Lung (tissue), 17 donors: ENCODE measurements at places on chromosomes 7 and 10. TPM values are rescaled to one million over a fixed set of nuclear protein-coding genes. Genes with fewer than 3 reads are reported as not detected.

DNA sequence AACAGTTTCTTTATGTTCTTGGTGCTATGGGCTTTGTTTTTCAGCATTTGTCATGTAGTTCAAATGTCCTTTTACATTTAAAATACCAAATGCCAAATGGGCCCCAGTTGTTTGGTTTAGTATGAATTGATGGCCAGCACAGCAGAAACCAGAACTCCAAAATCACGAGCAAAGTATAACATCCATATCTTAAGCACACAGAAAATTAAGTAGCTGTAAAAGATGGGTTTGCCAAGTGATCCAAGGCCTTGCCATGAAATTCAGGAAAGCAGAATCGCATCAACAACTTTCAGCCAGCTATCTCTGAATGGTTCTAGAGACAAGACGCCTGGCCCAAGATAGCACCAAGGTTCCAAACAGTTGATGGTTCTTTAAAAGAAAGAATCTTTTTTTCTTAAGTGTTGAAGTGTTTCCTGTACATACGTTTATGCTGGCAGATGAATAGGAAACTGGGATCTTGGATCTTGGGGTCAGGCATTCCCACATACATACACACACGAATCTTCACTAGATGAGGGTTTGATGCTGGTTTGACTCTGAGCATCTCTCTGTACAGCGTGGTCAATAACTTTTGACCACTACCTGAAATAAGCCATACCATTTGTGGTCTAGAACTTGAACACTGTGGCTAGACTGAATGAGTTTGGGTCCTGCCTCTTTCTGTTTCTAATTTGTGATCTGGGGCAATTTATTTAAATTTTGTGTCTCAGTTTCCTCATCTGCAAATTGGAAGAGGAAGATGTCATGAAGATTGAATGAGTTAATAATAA is 711.8 kb downstream of the KCNMA1 start:
- DNase-seq, result peak; percentile 29

MBL2 gene
- total RNA-seq, result 0.06 TPM

- peak; percentile 94 for DNase-seq
Measured at GRCh38 chr7:2641406-2642393, 9.9 kb downstream of the TTYH3 start.

GRCh38 chr7:23486002-23486773 is 15.9 kb upstream of the IGF2BP3 start:
- DNase-seq, result no peak

NUPR2 gene
- total RNA-seq, result 0.88 TPM

NODAL gene
- total RNA-seq, result not detected

DNA sequence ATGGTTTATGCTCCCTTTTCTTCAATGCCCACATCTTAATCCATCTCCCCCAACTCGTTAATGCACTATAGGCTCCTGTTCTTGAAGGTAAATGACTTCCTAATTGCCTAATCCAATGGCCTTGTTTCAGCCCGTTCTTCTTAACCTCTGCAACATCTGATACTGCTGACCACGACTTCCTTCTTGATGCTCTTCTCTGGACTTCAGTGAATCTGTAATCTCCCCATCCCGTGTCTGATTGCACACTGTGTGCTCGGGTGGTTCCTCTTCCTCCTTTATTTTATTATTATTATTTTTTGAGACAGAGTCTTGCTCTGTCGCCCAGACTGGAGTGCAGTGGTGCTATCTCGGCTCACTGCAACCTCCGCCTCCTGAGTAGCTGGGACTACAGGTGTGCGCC is 58.9 kb downstream of the HIPK2 start:
- no peak for DNase-seq

BMPR1A gene
- 29.9 TPM for total RNA-seq

GRCh38 chr10:119468542-119469324 is 73.8 kb downstream of the RGS10 start:
- no peak for DNase-seq

NXPH1 gene
- total RNA-seq, result 0.17 TPM

- no peak for DNase-seq
Measured at GRCh38 chr10:79336276-79336675, 11.0 kb upstream of the PPIF start.

- DNase-seq, result no peak
Measured at GRCh38 chr10:73809061-73809818, 2.2 kb downstream of the NDST2 start.

ADAM22 gene
- 1.7 TPM for total RNA-seq

CPA2 gene
- total RNA-seq, result not detected

MXI1 gene
- total RNA-seq, result 55.8 TPM

DNA sequence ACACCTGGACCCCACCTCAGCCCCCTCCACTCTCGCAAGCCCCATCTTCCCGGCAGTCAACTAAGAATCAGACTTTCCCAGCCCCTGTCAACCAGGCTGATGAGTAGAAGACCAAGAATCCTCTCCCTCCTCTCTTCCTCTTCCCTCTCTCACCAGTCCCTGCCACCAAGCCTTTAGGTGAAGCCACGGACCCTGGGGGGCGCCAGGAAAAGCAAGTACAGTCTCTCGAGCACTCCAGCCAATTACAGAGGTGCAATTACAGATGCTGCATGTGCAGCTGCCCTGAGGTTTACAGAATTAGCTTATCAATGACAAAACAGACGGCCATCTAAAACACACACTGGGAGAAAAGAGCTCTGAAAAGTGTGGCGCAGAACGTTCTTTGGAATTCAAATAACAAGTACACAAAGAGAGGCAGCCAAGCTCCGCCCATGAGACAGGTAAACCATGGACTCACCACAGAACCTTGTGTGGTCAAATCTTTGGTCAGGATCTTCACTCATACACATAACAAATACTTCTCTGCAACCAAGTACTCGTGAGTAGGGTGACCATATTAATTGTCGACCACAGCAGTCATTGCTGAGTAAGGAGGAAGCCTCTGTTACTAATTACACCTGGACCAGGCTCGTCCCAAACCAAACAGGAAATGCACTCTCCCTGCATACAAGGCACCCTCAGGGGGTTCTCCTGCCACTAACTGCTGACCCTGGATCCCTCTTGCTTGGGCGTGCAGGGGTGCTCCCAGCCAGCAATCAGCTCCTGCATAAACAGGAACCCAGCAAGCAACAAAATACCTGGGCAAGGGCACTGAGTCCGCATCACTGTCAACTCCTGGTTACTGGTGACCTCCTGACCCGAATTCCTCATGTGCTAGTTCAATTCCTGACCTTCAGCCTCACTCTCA is 189.2 kb downstream of the FAM107B start:
- no peak for DNase-seq

- peak; percentile 96 for DNase-seq
Measured at GRCh38 chr10:96017191-96017687, 26.1 kb upstream of the CCNJ start.

FOXI2 gene
- 0.15 TPM for total RNA-seq

DNA sequence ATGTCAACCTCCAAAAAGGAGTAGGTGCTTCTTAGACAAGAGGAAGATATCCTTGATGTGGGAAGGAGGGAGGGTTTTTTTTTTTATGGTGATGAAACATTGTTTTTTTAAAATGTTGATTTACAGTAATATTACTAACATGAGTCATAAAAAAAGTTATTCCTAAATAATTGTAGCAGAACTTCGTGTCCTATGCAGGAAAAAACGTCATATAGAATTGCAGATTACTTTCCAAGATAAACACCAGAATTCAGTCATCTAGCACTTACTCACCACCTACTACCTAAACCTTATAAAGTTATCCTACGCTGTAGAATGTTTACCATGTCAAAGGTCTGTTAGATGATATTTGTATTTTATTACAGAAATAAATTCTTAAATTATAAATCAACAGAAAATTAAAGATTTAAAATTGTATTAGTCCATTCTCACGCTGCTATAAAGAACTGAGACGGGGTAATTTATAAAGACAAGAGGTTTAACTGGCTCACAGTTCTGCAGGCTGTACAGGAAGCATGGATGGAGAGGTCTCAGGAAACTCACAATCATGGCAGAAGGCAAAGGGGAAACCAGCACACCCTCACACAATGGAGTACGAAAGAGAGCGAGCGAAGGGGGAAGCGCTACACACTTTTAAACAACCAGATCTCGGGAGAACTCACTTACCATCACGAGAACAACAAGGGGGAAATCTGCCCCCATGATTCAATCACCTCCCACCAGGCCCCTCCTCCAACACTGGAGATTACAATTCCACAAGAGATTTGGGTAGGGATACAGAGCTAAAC is 105.2 kb upstream of the NEBL start:
- no peak for DNase-seq

DNA sequence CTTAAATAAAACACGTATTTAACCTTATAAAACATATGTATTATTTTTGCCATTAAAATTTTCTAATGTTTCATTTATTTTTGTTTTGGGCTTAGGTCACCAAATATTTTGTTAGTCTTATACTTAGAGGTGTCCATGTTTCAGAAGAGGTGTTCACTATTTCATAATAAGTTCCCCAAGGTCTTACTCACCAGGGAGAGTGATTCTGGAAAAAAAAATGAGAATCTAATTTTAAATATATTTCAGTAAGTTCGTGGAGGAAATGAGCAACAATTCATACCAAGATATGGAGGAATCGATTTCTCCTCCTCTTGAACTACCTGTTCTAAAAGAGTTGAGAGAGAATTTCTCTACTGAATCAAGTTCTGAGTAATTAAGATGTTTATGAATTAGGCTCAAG is 271.6 kb upstream of the SLC26A5 start:
- DNase-seq, result no peak

DNA sequence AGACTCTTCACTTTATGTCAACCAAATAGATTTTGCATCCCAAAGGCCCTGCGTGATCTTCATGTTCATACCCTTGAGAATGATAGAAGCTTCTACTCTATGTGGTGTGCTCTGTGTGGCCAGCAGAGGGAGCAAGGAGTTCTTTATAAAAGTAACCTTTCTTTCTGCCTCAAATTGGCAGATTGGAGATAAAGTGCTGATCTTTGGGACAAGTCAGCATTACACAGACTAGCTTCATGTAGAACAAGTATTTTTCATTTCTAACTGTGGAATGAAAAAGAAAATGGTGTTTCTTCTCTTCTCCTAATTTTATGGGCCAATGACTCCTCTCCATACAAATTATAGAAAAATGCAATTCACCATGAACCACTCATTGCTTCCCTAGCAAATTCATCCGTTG is 1214.1 kb downstream of the SORCS1 start:
- DNase-seq, result peak; percentile 82

EFCAB10 gene
- total RNA-seq, result 23.2 TPM

- DNase-seq, result peak; percentile 59
Measured at GRCh38 chr7:151416941-151417315, 7.1 kb upstream of the WDR86 start.

- peak; percentile 42 for DNase-seq
Measured at GRCh38 chr10:26556748-26557640, 118.9 kb downstream of the APBB1IP start.

CALD1 gene
- total RNA-seq, result 173 TPM

SLC13A1 gene
- total RNA-seq, result not detected

DNA sequence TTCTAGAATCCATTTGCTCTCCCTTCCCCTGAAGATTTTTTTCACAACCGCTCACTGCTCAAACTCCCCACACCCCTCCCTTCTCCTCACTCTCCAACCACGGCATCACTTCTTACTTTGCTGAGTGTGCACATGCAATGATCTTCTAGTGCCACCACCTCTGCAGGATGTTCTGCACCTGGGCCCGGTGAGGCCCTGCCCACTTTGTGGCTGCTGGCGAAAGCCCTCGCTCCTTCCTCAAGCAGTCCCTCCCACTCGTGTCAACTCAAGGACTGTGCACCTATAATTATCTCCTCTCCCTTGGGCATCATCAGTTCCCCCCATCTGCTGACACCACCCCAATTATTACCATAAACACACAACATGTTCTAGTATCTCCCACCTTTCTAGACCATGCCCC is 91.0 kb upstream of the LANCL2 start:
- no peak for DNase-seq

INHBA gene
- 2.8 TPM for total RNA-seq

- peak; percentile 70 for DNase-seq
Measured at GRCh38 chr10:100827819-100828737, 82.7 kb downstream of the PAX2 start.

- DNase-seq, result no peak
Measured at GRCh38 chr10:55870186-55870585, 490.9 kb downstream of the ZWINT start.

DNA sequence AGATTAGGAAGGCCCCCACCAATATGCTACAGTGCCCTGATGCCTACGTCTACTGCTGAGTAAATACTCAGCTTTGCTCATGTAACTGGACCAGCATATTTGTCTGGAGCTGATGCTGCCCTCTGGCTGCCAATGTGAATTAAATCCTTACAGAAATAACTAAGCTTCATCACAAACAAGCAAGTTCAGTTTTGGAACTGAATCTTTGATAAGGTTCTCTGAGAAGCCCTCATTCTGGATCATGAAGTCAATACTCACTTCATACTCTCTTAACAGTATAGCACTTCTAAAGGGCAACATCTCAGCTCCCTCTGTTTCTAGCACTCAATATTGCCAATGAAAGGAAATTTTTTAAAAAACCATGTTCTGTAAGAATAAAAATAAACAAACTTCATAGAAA is 246.7 kb downstream of the ETV1 start:
- peak; percentile 61 for DNase-seq

DDC gene
- 2.1 TPM for total RNA-seq

GRCh38 chr7:158470336-158470735 is 117.3 kb downstream of the PTPRN2 start:
- DNase-seq, result no peak

DNA sequence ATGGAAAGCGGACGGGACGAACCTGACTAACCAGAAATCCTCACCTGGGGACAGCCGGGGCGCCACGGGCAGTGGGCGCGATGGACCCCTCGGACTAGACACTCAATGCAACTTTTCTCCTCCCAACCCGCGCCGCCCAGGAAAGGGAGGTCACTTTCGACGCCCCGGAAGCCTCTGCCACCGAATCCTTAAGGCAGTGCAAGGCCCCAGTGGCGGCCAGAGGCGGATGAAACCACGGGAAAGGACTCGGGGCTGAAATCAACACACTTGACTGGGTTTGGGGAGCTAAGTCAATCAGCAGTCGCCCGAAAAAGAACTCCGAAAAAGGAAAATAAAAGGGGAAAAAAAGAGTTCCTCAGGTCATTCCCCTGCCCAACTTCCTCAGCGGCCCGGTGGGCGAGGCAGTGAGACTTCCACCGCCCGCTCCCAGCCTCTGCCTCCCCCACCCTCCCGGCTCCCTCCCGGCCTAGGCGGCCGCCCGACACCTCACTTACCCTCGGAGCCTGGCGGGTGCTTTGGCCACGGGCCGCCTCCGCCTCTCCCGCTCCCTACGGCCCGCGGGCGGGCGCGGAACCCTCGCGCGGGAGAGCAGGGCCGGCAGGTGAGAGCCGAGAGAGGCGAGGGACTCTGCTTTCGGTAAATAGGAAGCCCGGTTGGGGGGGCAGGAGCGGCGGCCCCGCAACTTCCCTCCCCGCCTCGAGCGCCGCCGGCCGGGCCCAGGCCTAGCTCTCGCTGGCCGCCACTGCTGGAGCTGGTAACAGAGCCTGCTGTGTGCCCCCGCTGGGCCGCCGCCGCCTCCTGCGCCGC is 518 bp downstream of the WAPL start:
- peak; percentile 59 for DNase-seq

DNA sequence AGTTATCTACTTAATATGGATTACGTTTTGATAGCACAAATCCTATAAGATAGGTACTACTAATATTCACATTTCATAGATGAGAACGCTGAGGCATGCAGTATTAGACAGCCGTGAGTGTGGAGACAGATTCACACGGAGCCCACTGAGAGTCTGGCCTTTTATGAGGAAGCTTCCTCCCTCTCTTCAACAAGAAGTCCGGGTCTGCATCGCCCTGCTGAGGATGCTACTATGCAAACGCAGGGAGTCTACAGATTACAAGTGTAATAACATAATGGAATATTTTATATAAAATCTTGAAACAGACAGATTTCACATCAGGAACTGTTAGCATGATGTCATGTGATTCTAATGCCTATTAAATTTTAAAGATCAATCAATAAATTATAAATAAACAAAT is 255.9 kb upstream of the GLI3 start:
- no peak for DNase-seq

- DNase-seq, result no peak
Measured at GRCh38 chr7:127799535-127800305, 147.7 kb downstream of the SND1 start.
